ENCODE measurements at places on chromosomes 4 and X.

- no peak for DNase-seq
These were observed 23.7 kb upstream of the CSN1S1 start for GRCh38 chr4:69907151-69907550.

DNA sequence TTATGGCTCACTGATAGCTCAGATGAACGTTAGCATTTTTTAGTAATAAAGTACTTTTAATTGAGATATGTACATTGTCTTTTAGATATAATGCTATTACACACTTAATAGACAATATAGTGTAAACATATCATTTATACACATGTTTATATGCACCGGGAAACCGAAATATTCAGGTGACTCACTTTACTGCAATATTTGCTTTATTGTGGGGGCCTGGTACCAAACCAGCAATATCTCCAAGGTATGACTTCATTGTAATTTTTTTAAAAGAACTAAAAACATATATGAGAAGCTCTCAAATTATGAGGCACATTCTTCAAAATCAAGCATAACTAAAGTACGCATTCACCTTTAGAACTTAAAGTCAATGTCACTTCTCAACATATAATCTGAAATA, 231.2 kb upstream of the SLC7A11 start:
- no peak for DNase-seq

DNA sequence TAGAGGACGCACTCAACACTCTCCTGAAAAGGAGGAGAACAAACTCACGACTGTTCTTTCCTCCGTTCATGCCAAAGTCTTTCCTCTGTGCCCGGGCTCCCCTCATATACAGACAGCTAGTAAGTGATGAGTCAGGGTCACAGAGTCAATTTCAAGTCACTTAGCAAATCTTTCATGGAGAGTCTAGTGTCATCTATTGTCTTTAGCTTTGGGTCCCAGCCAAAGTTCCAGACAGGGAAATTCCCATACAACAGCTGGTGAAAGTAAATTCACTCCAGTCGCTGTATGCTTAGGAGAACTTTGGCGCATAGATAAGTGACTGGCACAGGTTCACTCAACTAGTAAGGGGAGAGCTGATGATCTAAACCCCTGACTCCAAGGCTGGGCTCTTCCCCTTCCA, 226.5 kb downstream of the MID1 start:
- DNase-seq: no peak

DNA sequence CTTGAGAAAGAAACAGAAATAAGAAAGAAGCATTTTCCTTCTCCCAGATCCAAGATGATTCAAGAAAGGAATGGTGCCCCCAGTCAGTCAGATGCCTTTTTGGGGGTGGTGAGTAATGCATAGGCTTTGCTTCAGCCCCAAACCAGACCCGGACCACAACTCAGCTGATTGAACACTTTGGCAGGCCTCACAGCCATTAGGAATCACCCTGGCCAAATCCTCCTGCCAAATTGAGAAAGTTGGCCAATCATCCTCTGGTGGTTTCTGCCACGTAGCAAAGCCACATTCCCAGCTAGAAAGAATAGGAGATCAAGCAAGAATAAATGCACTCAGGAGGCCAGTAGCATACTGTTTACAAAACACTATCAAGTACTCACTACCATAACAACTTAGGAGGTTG, 33.7 kb downstream of the FRMD7 start:
- no peak for DNase-seq

- no peak for DNase-seq
These were observed 26.5 kb downstream of the ADH5 start for GRCh38 chr4:99062120-99062519.

DNA sequence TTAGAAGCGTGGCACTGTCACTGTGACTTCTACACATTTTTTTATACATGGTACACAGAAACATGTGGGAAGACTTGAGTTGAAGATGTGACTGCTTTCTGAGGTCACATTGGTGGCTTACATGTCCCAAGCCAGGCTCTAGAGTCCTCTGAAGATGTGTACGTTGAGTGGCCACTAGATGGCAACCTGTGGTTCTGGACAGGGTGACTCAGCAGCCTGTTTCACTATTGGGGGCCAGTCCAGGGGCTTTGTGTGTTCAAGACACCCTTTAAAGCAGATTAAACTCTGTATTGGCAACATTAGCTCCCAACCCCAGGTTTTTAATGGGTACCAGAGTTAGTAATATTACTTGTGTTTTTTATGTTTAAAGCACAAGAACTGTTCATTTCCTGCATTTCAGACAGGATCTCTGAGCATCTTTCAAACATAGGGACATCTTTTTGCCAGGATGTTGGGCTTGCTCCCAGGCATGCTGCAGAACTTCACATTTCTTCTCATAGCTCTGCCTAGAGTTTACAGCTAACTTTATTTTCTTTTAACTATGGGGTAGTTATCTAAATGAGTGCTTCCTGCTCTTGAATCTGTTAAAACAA, 53.0 kb downstream of the DCUN1D4 start:
- peak; percentile 73 for DNase-seq

- no peak for DNase-seq
These were observed 2.9 kb upstream of the SH3BP2 start for GRCh38 chr4:2789793-2790582.

GRCh38 chr4:168731006-168731636, 234.3 kb downstream of the PALLD start:
- no peak for DNase-seq

GRCh38 chrX:18410038-18410437, 15.4 kb upstream of the CDKL5 start:
- DNase-seq: no peak

Data from suppressor macrophage (primary cell).